ENCODE measurements at places on chromosomes 2 and 18.

DNA sequence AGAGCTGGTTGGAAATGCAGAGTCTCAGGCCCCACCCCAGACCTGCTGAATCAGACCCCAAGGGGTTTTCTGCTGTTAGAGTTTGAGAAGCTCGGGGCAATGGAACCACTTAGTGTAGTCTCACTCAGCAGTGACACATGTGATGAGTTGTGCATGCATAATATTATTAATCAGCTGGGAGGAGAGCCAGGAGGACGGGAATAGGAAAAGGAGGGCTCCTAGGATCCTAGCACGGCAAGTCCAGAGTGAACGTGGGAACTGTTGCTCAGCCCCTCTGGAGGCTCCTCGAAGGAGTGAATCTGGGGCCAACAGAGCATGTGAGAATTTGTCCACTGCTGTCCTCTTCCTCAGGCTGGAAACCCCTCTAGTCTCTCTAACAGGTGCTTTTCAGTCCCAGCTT lies 87.1 kb downstream of the HS1BP3 start:
- no peak for DNase-seq

GRCh38 chr18:61822879-61823278 lies 69.9 kb downstream of the RNF152 start:
- no peak for DNase-seq

- no peak for DNase-seq
Observed at GRCh38 chr2:3024401-3024935, 353.1 kb downstream of the EIPR1 start.

GRCh38 chr2:189018631-189019030 lies 44.5 kb downstream of the COL3A1 start:
- DNase-seq: no peak

GRCh38 chr2:218679119-218679518 lies 7.2 kb downstream of the STK36 start:
- no peak for DNase-seq

GRCh38 chr2:67165523-67165990 lies 231.6 kb upstream of the ETAA1 start:
- DNase-seq: no peak

All from anterior cingulate cortex (tissue), 58 donors.